ENCODE measurements at places on chromosomes 5 and 9.

- DNase-seq: no peak
These were observed 2.6 kb downstream of the UBTD2 start for GRCh38 chr5:172280929-172281328.

DNA sequence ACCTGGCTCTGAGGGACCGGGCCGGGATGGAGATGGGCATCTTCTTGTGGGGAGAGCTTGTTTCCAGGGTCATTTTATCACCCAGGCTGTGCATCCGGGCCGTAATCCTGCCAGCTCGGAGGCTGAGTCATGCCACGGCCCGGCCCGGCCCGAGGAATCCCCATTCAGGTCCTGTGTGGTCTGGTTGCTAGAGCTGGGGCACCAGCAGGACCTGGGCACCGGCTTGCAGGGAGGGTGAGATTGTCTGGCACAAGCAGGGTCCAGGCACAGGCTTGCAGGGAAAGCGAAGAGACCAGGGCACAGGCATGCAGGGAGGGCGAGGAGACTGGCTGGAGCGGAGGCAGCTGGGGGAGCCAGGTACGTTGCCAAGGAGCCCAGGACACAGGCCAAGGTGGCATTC is 106.8 kb downstream of the RXRA start:
- no peak for DNase-seq

DNA sequence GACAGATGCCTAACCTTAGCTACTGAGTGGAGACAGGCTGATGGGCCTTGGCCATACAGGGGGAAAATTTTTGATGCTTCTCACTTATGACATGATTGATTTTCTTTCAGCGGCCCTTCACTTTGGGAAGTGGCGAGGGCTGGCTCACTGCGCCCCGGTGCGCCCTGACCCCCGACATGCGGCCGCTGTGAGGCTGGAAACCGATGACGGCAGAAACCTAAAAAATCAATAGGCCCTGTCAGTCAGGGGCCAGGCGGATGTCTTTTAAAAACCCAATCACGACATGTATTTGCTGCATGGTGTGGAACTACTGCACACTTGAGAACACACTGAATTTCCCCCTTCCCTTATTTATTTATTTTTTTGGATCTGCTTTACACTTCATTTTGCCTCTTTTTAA is 121.7 kb downstream of the EBF1 start:
- DNase-seq: no peak

DNA sequence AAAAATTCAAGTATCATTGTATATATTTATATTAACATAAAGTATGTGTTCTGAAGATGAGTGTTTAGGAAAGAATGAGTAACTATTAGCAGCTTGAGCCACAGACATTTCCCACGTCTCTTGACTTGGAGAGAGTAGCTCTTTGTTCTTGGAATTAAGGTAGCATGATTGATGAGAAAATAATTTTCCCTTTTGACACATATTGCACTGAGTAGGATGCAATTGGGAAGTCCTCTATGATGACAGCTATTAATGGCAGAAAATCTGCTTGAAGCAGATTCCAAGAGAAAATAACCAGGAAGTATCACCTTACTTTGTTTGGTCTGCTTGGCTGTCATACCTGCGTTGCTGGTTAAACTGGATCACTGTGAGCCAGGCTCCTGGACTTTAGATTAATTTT is 204.8 kb downstream of the TLE4 start:
- DNase-seq: no peak

- DNase-seq: no peak
These were observed 22.7 kb upstream of the CLK4 start for GRCh38 chr5:178649580-178649979.

DNA sequence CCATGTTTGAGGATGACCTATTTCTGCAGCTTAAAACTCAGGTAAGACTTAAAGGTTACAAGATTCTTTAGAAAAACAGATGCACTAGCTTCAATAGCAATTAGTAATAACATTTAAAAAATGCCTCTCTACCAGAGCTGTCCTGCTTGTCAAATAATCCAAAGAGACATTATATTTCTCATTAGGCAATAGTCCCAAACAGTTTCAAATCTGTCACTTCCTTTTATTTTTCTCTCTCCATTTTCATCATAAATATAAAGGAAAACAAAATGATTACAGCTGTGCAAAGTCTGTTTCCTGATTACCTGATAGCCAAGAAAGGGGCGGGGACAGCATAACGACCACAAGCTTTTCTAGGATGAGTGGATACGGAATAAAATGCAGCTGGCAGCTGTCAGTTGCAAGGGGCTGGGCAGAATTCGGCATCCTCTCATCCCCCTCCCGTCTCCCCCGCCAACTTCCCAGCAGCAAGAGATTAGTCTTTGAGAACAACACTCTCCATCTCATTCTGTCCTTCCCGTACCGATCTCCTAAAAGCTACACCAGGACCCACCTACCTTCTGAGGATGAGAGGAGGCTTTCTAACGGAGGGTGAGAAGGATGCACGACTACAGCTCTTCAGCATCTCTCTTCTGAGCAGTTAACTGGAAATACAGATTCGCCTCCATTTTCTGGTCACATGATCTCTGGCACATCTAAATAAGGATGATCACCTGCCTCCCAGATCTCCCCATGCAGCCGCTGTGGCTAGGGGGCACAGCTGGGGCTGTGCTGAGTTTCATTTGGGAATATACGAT is 72.5 kb upstream of the PCA3 start:
- no peak for DNase-seq

GRCh38 chr5:77400645-77401044 is 91.5 kb downstream of the WDR41 start:
- DNase-seq: no peak

DNA sequence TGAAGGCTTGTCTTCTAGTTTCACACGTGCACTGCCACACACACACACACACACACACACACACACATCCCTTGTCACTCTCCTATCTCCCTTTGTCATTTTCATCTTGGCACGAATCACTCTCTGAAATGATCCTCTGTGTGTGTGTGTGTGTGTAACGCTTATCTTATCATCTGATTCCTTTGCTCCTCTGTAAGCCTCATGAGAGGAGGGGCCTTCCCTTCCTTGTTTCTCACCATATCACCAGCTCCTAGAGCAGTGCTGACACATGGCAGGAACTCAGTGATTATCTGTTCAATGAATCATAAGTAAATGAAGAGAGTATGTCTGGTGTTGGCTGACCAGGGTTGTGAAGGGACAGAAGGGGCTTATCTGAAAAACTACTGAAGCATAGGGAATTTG is 53.3 kb downstream of the PDE4D start:
- no peak for DNase-seq

- no peak for DNase-seq
These were observed 42.3 kb upstream of the NR3C1 start for GRCh38 chr5:143445776-143446175.

GRCh38 chr5:14890846-14891245 is 19.3 kb upstream of the ANKH start:
- DNase-seq: no peak

DNA sequence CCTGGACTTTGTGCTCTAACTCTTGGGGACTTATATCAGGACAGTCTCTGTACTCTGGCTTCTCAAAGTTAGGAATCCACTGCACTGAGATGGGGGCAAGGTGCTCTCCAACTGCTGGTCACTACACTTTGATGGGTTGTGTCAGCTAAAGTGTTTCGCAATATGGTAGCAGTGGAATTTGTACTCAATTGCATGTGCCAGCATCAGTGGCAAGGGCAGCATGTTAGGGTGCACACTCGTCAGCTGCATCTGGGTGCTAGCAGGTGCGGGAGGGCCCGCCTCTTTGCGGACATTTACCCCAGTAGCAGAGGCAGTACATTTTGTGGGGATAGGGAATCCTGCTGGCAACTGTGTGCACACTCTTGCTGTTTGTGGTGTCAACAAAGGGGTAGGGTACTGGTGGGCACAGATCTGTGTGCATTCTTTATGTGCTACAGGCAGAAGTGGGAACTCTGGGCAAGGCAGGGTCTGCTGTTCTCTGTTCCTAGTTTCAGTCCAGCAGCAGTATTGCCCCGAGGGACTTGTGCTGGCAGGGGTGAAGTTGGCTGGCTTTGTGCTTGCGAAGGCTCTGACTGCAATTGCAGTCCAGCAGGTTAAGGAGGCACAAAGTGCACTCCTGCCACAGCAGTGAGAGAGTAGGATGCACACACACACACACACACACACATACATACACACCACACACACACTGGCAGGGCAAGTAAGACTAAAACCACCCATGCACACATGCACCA is 924.8 kb upstream of the CDH9 start:
- DNase-seq: no peak

GRCh38 chr5:427415-428087 is 15.4 kb upstream of the EXOC3 start:
- no peak for DNase-seq

GRCh38 chr9:84772511-84772910 is 103.0 kb downstream of the NTRK2 start:
- no peak for DNase-seq

- DNase-seq: no peak
These were observed 56.7 kb downstream of the PIK3R1 start for GRCh38 chr5:68272289-68272688.

DNA sequence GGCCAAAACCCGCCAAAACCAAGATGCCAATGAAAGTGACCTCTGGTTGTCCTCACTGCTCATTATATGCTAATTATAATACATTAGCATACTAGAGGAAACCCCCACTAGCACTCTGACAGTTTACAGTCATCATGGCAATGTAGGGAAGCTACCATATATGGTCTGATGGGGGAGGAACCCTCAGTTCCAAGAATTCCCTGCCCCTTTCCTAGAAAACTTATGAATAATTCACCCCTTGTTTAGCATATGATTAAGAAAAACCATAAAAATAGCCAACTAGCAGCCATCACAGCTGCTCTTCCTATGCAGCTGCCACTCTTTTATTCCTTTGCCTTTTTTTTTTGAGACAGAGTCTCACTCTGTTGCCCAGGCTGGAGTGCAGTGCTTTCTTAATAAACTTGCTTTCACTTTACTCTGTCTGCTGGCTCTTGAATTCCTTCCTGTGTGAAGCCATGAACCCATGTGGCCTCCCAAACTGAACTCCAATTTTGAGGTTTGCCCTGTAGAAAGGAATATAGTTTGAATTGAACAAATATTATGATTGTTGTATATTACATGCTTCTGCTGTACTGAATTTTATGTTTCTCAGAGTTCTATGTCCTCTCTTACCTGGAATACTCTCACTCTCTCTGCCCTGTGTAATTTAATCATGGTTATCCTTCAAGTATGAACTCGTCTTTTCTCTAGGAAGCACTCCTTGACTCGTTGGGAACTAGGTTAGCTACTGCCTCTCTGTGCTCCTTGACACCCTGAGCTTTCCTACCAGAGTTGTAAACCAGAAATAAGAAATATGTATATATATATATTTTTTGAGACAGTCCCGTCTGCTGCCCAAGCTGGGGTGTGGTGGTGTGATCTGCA is 59.8 kb downstream of the KIAA1958 start:
- DNase-seq: no peak

Measured in T-helper 17 cell (primary cell).